Stimulated activated CD8-positive, alpha-beta memory T cell treated with anti-CD3 and anti-CD28 coated beads, Interleukin-7, amount 100 ng/mL, for 4 hours (primary cell): ENCODE measurements at places on chromosomes 5 and 9.

- no peak for DNase-seq
Observed at GRCh38 chr5:72651779-72652178, 144.6 kb upstream of the ZNF366 start.

DNA sequence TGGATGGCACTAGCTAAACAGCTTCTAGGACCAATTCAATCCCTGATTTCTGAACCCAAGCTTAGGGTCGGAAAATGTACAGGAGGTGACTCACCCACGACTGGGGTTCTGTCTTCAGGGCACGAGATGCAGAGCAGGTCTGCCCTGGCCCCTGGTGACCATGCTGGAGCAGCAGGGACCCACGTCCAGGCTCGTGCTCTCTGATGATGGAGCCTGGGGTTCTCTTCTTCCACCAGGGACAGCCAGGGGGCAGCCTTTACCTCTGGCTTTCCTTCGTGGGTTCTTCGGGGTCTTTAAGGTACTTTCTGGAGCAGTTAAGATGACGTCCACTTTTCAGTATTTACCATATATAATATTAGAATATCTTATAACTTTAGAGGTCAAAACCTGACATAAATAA lies 2.1 kb downstream of the CFAP77 start:
- DNase-seq, result no peak

DNA sequence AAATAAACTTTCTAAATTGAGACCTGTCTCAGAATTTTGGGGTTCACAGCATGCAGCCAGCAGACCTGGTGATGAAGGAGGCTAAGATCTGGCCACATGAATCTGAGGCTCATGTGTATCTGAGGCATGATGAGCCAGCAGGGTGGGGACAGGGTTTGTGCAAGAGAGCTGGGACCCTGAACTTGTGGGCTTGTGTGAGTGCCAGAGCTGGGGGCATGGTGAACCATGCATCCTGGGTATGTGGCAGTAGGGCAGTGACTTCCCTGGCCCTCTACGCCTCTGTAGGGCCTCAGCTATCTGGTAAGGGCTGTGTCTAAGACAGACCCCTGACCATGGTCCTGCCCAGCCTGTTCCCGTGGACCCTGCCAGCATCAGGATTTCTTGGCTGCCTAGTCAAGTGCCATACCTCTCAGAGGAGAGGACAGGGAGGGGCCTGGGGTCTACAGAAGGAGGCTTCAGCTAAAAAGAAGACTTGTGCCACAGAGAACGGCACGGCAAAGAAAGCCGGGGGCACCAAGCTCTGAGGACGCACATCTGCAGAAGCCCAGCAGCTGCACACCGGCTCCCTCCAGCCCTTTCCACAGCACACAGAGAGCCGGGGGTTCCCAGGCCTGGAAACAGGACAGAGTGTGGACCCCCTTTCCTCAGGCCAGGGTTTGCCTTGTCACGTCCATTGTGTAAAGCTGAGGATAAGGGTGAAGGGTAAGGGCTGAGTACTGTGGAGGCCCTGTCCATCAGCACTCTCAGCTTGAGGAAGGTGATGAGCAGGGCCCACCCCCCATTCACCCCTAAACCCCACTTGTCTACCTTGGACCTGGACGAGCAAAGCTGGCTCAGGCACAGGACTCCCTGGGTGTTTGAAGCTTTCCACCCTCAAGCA lies 130.1 kb downstream of the MRPL36 start:
- no peak for DNase-seq

GRCh38 chr5:137751869-137752491 lies 2.2 kb downstream of the HNRNPA0 start:
- no peak for DNase-seq

DNA sequence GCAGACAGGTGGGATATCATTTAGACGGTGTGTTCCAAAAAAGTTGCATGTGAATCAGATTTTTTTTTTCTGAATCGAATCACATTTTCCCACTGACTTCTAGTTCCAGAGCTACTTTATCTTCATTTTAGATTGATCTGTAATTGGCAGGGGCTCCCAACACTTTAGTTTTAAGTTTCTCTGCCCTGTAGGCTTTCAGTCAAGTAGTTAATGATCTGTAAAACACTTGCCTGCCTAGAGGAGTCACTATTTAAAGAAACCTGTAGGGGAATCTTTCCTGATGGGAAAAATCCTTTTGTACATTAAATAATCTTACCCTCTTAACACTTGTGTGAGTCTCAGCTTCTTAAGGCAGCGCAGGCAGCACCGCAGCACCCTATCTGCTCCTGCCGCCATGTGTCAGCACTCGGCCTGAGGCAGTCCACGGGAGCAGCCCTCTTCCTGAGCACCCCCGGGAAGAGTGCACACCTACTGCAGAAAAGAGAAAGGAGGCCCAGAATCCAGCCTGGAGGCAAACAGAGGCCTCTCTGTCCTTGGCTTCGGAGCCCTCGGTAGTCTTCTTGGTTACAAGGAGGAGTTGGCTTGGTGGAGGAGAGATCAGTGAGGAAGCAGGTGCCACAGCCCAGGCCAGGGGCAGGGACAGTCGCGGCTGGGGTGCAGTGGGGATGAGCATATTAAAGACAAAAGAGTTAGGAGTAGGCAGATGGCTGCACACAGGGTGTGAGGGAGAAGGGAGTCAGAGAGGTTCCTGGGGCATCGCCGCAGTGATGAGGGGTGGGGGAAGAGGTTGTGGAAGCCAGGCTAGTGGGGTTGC lies 209.3 kb downstream of the GAPVD1 start:
- DNase-seq, result no peak

DNA sequence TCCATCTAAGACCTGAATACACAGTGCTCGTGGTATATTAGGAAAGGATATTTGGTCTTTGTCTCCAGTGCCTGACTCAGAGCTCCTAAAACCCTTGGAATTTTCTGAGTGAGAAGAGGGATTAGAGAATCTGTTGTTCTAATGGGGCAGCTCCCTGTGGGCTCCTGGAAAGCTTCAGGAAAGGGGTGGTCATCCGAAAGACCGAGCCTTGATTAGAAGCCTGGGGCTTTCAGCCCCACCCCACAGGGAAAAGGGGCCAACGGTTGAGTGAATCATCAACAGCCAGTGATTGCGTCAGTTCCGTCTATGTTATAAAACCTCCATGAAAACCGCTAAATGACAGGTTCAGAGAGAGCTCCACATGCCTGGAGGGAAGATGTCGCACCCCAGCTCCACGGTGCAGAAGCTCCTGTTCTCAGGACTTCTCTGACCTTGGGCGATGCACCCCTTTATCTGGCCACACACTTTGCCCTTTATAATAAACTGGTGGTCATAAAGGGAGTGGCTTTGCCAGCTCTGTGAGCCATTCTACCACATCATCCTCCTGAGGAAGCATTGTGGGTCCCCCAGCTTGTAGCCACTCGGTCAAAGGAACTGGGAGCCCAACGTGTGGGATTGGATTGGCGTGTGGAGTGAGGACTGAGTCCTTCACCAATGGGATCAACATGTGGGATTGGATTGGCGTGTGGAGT lies 71.0 kb upstream of the ICE1 start:
- no peak for DNase-seq

- no peak for DNase-seq
Observed at GRCh38 chr5:2750758-2751464, 566 bp downstream of the IRX2 start.

DNA sequence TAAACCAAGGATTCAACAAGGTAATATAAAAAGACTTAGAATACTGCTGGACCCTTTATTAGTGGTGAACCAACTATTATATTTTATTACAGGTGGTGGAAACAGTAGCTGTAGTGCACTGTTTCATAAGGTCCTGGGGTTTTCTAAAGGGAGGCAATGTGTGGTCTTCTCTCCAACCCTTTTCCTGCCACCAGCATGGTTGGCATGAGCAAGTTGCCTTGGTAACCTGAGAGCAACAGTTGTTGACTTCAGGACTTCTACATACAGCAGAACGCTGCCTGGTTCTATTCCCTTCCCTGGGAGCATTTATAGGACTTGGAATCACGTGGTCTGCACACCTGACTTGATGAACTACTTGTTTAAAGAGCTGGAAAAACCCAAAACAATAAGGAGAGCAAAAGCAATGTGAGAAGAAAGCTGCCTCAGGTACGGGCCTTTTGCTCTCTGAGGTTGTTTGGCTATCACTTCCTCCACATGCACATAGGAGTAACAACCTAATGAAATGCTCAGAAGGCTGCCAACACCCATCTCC lies 81.1 kb upstream of the RAI14 start:
- DNase-seq, result no peak
